Activated CD4-positive, CD25-positive, alpha-beta regulatory T cell (primary cell): ENCODE measurements at places on chromosomes 6 and 20.

- DNase-seq: no peak
Measured at GRCh38 chr6:51021171-51021570, 202.5 kb downstream of the TFAP2B start.

DNA sequence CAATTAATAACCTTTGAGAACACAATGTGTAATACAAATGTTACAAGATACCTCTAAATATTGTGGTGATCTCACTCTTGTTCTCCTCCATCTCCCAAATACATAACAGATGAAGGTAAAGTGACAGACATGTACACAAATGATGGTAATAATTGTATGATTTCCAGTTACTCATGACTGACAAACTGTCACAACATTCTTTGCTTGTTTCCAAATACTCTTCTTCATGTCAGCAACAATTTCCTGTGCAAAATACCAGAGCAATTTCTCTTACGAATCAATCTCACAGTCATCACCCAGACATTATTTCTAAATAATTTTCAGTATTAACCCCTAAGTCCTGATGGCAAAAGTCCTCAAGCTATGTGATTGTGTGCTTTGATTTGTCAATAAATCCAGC is 92.9 kb downstream of the RPS12 start:
- no peak for DNase-seq

DNA sequence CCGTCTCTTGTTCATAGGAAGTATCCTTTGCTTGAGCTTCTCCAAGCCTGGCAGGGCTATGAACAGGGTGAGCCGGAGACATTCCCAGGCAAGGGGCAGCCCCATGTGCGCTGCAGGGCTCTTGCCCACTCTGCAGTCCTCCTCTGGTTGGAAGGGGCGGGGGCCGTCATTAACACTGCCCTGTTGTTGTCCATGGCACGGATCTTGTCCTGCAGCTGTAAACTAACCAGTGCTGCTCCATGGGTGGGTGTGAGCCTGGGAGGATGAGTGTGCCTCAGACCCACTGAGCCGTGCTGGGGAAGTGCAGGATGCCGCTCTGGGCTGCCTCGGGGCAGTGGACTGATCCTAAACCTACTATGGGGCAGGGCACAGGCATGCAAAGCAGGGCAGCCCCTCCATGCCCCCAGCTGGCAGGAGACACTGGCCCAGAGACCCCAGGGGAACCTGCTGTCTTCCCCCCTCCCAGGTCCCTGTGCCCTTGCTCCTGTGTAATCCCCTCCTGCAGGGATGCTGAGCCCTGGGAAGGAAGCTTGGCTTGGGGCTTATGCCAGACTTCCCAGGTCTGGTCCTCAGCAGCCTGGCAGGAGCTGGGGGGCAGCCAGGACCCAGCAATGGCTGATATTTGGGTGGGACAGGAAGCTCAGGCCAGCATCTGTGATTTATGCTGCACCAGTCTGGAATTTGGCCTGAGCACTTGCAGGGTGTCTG is 8.5 kb downstream of the EBF4 start:
- no peak for DNase-seq

- no peak for DNase-seq
Measured at GRCh38 chr6:40369042-40369441, 218.1 kb downstream of the LRFN2 start.

- DNase-seq: no peak
Measured at GRCh38 chr6:92684386-92684785, 735.0 kb downstream of the EPHA7 start.

DNA sequence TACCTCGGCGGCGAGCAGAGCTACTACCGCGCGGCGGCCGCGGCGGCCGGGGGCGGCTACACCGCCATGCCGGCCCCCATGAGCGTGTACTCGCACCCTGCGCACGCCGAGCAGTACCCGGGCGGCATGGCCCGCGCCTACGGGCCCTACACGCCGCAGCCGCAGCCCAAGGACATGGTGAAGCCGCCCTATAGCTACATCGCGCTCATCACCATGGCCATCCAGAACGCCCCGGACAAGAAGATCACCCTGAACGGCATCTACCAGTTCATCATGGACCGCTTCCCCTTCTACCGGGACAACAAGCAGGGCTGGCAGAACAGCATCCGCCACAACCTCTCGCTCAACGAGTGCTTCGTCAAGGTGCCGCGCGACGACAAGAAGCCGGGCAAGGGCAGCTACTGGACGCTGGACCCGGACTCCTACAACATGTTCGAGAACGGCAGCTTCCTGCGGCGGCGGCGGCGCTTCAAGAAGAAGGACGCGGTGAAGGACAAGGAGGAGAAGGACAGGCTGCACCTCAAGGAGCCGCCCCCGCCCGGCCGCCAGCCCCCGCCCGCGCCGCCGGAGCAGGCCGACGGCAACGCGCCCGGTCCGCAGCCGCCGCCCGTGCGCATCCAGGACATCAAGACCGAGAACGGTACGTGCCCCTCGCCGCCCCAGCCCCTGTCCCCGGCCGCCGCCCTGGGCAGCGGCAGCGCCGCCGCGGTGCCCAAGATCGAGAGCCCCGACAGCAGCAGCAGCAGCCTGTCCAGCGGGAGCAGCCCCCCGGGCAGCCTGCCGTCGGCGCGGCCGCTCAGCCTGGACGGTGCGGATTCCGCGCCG is 994 bp downstream of the FOXC1 start:
- DNase-seq: no peak

DNA sequence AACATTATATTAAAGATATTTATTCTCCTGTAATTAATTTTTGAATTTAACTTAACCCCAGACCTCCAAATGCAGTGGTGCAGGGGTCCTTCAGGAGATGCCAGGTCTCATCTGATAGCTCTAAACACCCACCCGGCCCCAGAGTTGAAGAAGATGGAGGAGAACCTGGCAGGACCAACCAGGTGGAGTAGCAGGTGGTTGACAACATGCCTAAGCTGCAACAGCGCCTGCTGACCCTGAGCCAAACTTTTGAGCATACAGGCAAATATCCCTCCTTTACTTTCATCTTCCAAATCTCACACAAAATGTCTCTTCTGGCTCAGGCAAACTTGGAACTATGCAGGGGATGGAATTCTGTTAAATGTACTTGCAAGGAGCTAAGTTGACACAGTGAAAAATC is 145.3 kb upstream of the TCF21 start:
- no peak for DNase-seq

- DNase-seq: no peak
Measured at GRCh38 chr20:4560667-4561066, 161.0 kb upstream of the PRND start.

DNA sequence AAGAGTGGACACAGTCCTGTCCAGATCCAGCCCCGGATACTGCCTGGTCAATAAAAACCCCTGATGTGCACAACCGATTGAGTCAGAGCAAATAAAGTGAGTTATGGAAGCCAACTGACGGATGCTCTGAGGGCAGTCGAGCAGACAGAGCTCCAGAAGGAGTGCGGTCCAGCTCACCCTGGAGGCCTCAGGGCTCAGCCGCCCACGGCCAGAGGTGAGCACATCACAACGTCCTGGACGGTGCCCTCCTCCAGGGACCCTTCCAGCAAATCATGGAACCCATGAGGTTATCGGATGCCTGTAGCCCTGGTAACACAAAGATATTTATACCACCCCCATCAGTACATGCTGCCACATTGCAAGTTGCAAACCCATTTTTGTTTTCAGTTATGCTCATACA is 44.0 kb upstream of the SMOC2 start:
- DNase-seq: no peak

DNA sequence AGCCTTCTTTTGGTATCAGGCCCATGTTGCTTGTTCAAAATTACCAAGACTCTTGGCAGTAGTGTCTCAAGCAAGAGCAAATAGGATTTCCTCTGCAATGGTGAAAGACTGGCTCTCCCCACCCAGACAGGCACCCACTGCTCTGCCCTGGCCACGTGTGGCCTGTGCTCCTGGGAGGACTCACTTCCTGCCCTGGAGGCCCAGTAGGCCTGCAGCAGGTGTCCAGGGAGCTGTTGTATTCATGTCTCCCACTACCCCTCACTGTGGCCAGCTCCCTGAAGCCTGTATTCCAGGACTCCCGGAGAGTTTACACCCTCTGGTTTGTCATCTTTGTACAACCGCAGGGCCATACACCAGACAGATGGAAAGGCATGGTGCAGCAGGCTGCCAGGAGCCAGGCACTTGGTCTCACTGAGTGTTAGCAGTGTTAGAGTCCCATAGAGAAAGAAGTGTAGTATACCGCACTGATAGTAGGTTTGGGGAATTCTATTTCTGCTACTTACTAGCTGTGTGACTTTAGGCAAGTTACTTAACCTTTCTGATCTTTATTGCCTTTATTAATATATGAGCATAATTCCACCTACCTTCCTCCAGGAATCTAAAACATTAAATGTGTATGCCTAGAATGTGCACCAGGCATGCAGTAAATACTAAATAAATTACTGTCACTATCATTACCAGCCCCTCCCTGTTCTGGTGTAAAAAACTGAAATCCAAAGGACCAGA is 159.7 kb downstream of the TMEM242 start:
- DNase-seq: no peak

DNA sequence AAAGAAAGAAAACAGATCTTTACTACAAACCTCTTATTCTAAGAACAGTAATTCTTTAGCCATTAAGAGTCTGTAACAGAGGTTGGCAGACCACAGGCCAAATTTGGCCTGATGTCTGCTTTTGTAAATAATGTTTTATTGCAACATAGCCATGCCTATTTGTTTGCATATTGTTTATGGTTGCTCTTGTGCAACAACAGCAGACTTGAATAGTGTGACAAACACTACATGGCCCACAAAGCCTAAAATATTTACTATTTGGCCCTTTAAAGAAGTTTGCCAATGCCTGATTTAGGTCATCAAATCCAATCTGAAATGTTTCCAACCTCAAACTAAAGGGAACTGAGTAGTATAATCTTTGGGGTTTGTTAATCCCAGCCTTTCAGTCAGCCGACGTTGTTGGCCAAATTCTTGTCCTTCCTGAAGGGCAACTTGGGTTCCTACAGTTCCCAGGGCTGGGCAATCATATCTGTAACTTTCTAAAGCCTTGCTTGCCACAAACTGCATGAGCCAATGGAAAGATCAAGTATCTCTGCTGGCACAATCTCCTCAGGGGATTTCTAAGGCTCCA is 33.9 kb upstream of the TBC1D20 start:
- no peak for DNase-seq

DNA sequence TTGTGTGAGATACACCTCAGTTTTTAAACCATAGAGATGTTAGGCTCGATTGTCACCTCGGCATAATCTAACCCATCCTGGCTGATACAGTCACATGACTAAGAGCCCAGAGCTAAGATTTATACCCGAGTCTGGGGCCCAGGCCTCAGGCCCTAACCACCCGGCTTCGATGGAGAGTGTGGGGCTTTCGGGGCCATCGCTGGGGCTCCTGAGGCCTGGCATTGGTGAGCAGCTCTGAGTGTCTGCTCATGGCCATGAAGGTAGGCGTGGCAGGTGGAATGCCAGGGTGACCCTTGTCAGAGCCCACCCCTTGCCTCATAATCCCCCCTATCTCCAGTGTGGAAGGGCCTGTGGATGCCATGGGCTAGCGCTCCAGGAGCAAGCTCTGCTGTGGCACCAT is 164.3 kb downstream of the BMP7 start:
- DNase-seq: no peak

DNA sequence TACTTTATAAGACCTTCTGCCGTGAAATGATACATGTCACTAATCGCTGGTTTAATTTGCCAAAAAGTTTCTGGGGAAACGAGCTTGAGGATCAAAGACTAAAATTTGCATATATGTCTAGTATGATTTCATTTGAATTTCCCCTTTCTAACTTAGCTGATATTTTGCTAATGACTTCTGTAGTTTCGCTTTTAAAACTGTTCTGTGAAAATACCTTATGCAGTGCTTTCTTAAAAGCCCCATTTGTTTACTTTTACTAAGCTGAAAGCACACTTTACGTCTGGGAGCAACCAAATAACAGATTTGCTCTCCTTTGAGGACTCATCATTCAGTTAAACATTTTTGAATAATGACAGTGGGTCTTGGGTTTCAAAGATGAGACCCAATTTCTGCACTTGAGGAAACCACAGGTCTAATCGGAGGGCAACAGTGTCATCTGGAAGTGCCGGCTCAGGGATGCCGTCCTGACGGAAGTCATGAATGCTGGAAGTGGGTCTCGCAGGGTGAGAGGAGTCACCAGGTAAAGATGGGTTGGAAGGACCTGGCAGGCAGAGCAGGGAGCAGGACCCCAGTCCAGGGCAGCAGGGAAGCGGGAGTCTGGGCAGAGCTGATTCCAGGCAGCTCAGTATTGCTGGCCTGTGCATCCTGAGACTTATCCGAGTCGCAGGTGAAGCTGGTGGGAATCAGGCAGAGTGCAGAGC is 33.2 kb downstream of the PLEKHG1 start:
- no peak for DNase-seq

DNA sequence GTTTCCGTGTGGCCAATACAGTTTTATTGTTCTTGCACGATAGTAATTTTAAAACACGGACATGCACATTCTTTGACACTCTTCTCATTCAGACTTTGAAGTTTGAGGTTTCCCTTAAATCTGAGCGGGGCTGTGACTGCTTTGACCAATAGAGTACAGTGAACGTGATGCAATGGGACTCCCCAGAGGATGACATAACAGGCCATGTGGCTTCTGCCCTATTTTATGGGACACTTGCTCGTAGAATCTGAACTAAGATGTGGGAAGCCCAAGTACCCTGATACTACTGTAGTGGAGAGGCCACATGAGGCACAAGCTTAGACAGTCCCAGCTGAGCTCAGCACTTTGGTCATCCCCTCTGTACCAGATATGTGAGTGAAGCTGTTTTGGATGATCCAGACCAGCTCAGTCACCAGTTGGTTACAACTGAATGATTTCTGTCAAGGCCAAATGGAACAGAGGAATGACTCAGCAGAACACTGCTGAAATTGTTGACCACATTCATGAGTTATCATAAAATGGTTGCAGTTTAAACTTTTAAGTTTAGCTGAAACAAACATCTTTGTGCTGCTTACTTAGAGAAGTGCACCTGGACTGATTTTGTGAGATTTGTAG is 279.4 kb downstream of the RFPL4B start:
- DNase-seq: no peak

DNA sequence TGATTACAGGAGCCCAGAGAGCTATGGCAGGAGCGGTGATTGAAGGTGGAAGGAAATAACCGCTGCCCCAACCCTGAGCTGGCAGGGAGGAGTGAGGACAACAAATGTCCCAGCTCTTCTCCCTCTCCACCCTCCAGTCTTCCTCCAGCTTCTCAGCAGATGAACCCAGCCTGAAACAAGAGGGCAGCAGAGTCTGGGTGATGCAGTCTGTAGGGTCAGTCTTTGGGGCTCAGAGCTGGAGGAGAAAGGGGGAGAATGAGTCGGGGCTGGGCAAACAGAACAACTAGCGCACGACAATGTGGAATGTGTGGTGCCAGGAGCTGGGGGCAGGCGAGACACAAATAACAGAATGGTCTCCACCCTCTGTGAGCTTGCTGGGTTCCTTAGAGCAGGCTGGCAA is 4.5 kb upstream of the GUCA1A start:
- no peak for DNase-seq

DNA sequence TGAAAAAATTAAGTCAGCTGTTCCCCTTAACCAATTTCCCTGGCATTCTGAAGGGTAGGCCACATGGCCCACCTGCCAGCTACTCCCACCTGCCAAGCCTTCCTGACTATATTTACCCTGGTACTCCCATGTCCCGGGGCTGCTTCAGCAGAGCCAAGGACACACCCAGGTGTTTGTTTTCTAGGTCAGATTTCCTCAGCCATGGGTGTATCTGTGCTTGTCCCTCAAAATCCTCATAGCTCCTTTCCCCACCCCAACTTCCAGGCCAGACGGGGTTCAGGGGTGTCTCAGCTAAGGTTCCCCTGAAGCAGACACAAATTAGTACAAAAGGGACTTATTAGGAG is 139.4 kb upstream of the CDYL start:
- DNase-seq: no peak
